Central memory CD8-positive, alpha-beta T cell (primary cell): ENCODE measurements at places on chromosomes 12 and 14.

DNA sequence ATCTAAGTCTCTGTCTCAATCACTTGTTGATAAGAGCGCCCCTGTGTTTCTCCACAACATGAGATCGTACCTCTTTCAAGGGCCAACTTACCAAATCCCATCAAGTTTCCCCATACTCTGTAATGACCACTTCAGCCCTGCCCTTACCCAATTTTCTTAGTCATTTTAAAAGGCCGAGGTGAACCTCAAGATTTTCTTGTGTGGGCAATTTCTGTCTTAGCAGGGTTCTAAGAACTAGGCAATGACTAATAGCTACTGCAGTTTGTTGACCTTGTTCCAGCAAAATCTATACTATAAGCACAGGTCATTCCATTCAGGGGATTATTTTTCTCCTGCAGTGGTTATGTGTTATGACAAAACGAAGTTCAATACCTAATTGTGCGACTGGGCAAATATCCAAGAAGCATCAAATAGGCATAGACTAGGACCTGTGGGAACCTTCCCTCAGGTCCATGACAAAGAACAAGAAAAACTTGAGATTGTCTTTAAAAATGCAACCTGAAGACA is 359.8 kb downstream of the PCNX1 start:
- DNase-seq: no peak

DNA sequence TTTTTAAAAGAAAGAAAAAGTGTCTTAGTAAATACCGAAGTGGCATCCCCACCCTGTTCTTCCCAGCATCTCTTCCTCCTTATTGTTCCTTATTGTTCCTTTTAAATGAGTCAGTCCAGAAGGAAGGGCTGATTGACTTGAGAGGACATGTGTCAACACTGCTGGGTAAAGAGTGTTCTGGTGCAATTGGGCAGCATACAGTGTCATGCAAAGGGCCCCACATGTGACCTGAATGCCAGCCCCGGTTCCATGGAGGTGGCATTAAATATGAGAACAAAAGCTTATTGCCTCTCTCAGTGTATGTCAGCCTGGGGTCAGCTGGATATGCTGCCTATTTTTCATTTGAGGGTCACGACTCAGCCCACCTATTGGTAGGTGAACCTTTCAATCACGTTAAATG is 58.9 kb upstream of the RIC8B start:
- no peak for DNase-seq

GRCh38 chr14:87934185-87934584 is 58.8 kb downstream of the GALC start:
- DNase-seq: no peak

- DNase-seq: no peak
Measured at GRCh38 chr14:41636492-41637392, 30.1 kb downstream of the LRFN5 start.

GRCh38 chr14:102255401-102256190 is 49.4 kb downstream of the MOK start:
- no peak for DNase-seq

DNA sequence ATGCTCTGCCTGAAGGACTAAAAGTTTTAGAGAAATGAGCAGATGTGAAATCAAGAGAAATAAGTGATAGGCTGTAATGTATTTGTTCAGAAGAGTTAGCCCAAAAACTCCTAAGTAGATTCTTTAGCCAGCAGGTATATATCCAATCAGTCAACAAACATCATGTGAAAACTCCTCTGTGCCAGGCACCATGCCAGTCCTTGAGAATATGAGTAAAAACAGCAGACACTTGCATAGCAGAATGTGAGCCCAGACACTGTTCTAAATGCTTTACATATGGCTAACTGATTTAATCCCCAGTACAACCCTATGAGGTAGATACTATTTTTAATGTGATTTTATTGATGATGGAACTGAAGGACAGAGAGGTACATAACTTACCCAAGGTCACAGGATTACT is 329.8 kb downstream of the PAWR start:
- no peak for DNase-seq

- no peak for DNase-seq
Measured at GRCh38 chr14:76012354-76012753, 26.8 kb downstream of the IFT43 start.

GRCh38 chr12:54596526-54596946 is 8.1 kb upstream of the PPP1R1A start:
- no peak for DNase-seq

DNA sequence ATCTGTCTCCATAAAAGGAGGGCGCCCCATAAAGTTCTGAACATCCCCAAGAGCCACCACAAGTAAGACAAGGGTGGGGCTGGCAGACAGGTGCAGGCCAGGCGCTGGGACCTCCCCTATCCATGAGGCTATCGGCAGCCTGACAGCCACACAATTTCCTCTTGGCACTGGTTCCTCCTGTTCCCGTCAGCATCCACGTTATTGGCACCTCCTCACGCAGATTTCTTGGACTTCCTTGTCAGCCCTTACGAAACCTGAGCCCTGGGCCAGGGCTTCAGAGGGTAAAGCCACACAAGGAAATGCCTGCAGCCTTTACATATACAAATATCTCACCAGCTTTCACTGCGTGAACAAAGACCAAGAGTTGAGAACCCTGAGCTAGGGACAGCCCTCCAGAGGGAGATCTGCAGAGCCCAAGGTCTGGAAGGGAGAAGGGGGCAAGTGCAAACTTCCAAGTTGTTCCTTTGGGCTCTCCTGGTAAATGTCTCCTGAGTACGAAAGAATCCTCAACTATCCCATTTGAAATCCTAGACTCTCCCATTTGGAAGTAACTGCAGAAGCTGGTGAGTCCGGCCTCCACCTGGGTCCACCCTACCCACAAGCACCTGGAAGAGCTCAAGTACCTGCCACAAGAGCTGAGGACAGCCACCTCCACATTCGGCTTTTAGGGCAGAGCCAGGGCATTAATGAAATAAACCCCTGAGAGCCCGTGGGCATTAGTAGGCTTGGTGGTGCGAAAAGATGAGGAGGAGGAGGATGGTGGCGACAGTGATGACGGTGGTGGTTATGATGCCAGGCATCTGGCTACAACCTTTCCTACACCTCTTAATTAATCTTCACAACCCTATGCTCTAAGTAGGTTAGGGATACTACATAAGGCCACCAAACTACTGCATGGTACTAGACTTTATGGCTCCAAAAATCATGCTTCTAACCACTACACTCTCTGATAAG is 5.5 kb upstream of the TC2N start:
- DNase-seq: no peak

GRCh38 chr12:112977641-112978040 is 678 bp upstream of the OAS2 start:
- no peak for DNase-seq

DNA sequence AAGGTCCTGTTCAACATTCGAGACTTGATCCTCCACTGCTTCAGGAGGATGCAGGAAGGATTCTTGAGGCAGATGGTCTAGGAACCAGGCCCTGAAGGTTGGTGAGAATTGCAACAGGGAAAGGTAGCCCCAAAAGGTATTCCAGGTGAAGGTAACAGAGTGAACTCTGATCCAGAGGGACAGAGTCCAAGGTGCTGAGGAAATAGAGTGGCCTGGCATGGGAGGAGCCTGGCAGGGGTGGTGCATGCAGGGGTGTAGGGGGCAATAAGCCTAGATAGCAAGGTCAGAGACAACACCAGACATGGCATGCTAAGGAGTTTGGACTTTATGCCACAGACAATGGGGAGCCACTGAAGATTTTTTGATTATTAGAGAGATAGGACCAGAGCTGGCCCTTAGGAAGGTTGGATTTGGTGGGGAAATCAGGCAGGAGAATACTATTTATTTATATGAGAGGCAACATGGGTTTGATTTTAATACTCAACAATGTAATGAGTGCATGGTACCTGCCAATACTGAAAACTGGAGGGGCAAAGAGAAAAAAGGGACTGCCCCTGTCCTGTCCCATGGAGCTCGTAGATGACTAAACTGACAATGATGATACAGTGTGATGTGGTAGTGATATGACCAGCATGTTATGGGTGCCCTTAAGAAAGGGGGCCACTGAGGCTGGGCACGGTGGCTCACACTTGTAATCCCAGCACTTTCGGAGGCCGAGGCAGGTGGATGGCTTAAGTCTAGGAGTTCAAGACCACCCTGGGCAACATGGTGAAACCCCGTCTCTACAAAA is 50.5 kb upstream of the TMED10 start:
- DNase-seq: no peak

DNA sequence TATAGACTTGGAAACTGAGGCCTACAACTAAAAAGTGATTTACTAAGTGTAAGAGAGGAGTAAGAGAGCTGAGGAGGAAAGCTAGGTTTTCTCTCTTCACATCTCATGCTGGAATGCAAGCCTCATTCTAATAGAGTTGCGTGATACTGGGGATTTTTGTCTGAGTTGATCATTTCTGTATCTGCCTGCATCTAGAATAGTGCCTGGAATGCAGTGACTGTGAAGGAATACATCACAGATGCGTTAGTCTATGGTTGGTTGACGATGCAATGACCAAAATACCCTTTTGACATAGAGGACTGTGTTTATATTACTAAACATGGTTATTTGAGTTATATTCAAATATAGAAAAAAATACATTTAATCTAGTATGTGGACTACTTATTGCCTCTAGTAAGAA is 9.2 kb upstream of the TMEM117 start:
- no peak for DNase-seq

DNA sequence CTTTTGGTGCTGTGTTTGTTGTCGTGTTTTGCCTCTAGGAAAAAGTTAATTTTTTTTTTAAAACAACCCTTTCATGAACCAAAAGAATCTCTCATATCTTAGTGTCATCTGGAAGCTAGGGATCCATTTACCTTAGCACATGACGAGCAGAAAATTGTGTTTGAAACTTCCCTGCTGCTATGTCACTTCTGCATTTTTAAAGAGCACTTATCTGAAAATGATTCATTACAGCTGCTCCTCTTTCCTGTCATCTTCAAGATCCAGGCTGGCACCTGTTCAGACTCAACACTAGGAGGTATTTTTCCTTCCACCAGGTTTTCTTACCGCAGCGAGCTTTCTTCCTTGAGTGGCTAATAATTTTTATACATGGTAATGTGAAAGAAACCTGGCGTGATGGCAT is 67.0 kb downstream of the EML1 start:
- DNase-seq: no peak

GRCh38 chr14:100866666-100867630 is 36.6 kb downstream of the RTL1 start:
- no peak for DNase-seq

- peak; percentile 47 for DNase-seq
Measured at GRCh38 chr12:111429828-111430432, 24.2 kb downstream of the SH2B3 start.

DNA sequence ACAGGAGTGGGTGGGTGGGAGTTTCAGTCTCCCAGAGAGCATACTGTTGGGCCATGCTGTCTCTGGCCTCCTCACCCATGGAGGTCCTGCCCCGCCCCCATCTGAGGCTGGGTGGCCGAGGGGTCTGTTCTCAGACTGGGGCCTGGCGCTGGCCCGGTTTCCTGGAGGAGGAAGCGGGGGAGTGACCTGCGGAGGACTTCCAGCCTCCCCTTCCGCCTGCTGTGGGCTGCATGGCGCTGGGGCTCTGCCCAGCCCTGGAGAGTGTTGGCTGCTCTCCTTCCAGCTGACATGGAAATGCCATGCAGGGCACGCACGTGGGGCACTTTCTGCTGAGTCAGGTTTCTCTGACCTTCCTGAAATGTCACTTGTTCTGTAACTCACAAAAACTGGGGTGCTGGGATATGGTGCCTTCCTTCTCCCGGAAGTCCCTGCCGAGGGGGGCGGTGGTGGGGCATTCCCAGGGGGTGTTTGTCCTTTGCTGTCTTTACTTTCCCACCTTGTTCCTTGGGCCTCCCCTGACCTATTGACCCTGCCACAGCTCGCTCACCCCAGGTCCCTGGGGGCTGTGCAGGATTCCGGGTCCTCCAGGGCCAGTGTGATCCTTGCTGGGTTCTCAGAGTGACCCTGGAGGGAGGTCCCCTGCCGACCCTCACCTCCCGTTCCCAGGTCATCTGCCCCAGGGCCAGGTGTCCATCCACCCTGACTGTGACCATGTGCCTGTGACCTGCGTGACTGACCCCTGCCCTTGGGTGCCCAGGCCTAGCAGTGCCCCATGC is 23.6 kb downstream of the PACS2 start:
- no peak for DNase-seq

DNA sequence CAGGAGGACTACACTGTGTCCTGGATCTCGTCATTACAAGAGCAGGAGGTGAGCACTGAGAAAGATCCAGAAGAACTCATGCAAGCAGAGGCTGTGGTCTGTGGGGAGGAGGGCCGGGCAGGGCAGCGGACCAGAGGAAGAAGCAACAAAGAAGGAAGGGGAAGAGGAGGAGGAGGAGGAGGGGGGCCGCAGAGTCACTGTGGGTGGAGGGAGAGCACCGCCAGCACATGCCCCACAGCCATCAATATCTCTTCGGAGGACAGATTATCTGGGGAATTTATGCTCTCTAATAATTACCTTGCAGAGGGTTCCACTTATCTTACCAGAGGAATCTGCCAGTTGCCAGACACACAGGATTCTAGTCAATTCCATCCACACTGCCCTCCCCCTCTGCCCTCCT is 105.6 kb downstream of the DPF3 start:
- no peak for DNase-seq

DNA sequence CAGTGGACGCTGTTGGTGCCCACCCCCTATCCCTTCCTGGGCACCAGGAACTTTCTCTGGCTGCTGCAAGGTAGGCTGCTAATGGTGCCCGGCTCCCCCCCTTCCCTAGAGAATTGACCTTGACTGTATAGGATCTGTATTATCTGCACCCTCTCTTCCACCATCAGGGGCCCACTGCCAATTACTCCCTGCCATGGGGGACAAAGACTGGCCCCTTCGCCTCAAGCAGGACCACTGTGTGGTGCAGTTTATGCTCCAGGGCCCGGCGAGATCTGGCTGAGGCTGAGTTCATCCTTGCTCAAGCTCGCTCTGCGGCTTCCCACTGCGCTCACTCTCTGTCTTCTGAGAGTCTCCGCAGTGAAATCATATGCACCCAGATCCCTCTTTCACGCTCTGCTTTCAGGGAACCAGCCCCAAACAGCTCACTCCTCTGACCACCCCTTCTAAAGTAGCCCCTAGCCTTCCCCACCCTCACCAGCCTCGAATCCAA is 95.2 kb downstream of the LGMN start:
- DNase-seq: no peak

DNA sequence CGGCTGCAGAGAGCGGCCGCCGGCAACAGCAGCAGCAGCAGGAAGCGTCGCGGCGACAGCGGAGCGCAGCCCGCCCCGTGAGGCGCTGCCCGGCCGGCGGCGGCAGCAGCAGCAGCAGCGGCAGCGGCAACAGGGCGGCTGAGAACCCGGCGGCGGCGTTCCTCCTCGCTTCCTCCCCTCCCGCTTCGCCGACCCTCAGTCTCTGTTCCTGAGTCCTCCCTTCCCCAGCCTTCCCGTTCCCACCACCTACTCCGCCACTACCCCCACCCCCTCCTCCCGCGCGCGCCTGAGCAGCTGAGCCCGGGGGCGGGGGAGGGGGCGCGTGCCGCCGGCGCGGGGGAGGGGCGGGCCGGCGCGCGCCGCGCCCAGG is 310 bp downstream of the BICDL1 start:
- no peak for DNase-seq

- DNase-seq: no peak
Measured at GRCh38 chr14:76918256-76918781, 92.1 kb downstream of the LRRC74A start.

DNA sequence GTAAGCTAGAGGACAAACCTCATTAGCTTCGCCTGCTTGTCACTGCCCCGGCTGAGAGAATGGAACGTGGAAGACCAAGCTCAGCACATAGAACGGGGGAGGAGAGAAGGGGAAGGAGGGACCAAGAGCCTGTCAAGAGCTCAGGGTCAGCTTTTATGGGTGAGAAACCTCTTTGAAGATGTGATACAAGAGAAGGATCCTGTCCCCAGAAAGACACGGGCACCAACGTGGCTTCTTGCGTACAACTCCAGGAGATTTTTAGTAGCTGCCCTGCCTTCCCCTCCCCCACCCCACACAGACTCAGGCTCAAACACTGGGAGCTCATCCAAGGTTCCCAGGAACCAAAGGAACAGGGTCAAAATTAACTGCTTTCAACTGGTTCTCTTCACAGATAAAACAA is 34.7 kb downstream of the APPL2 start:
- DNase-seq: no peak
